ENCODE measurements at places on chromosomes 5 and 9.

GRCh38 chr5:127056896-127057295, 16.4 kb downstream of the C5orf63 start:
- no peak for DNase-seq

GRCh38 chr9:101849102-101849707, 110.8 kb upstream of the GRIN3A start:
- DNase-seq, result no peak

DNA sequence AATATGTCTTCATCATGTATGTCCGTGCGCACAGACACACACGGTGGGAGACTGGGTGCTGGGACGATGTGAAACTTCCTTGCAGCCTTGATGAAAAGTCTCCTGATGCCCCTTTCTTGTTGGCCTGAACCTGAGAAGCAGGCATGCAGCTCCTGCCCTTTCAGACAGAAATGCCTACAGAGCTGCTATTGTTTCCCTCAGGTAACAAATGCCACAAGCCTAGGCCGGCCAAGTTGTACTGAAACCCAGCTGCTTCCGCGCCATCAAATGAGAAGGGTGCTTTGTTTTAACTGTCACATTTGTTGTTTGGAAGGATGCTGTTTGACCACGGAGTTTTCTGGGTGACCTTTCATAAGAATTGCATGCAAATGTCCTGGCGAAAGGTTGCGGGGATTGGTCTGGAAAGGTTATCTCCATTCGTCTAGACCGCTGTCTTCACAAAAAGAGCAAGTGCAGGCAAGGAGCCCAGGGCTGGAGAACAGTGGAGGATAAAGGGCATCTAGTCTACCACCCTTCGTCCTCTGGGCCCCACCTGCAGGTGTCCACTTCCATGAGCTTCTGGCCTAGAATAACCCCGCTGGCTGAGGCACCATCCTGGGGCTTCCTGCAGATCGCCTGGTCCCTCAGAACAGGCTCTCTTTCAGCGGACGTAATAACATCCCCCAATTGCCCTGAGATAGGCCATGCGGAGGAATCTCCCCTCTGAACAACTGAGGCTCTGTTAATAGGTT, 197.2 kb downstream of the SEMA6A start:
- no peak for DNase-seq

DNA sequence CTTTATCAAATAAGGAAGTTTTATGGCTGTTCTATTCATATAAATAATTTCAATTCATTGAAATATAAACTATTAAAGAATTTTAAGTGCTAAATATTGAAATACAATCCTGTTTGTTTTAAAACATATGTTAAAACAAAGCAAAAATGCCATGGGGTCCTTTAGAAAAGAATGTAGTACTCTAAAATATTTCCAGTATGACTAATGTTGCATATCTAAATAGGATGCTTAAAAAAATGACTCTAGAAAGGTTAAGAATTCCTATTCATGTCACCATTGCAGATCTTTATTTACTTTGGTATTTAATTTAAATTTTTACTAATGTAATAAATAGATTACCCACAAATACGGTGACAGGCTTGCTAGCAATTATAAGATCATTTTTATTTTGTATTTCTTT, 132.3 kb downstream of the ZNF608 start:
- no peak for DNase-seq

GRCh38 chr9:95635986-95636671, 119.4 kb upstream of the PTCH1 start:
- no peak for DNase-seq

DNA sequence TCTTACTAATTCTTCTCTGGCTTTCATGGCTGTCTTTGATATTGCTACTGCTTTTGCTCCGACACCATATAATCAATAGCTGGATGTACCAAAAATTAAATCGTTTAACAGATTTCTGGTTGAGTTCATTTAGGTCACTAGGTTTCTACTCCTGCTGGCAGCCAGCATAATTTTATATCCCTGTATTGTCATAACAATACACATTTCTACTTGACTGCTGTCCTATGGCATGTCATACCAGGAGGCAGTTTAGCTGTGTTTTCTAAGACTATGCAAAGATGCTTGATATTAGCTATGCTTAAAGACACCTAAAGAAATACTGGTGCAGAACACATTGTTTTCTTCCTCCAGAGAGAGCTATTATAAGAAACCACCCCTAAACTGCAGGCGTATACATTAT, 337.2 kb upstream of the CDH6 start:
- no peak for DNase-seq

GRCh38 chr5:39176759-39177630, 42.4 kb downstream of the FYB1 start:
- no peak for DNase-seq

DNA sequence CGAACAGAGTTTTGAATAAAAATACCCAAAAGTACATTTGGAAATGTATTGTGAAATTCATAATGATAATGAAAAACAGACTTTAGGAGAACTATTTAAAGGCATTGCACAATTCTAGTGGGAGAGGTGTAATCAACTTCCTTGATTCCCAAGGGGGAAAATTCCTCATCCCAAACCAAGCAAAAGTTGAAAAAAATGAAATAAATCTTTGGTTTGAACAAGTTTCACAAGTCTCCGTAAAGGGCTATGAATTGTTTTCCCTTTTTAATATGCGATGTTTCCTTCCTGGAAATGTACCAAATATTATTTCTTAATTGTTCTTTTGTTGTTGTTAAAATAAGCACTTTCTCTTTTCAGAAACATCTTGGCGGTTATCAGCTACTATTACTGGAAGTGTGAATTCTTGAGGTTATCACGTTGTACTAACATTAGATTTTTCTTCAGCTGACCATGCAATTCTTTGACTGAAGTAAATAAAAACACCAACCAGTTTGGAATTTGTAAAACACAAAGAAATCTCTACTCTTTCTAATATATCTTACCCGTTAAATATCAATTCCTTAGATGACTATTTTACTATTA, 59.3 kb downstream of the SVEP1 start:
- DNase-seq, result no peak

- DNase-seq, result no peak
These were observed 21.0 kb downstream of the RMI1 start for GRCh38 chr9:84001621-84002020.

DNA sequence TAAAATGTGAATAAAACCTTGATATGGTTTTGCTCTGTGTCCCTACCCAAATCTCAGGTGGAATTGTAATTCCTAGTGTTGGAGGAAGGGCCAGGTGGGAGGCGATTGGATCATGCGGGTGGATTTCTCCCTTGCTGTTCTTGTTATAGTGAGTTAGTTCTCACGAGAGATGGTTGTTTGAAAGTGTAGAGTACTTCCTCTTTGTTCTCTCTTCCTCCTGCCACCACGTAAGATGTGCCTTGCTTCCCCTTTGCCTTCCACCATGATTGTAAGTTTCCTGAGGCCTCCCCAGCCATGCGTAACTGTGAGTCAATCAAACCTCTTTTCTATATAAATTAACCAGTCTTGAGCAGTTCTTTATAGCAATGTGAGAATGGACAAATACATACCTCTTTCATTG, 34.9 kb downstream of the TARS1 start:
- DNase-seq, result no peak

GRCh38 chr5:122581629-122582028, 193.3 kb upstream of the SNX2 start:
- DNase-seq, result no peak

GRCh38 chr5:125412561-125413495, 666.4 kb upstream of the ZNF608 start:
- no peak for DNase-seq

- DNase-seq, result no peak
These were observed 334.4 kb downstream of the KCTD16 start for GRCh38 chr5:144504929-144505577.

DNA sequence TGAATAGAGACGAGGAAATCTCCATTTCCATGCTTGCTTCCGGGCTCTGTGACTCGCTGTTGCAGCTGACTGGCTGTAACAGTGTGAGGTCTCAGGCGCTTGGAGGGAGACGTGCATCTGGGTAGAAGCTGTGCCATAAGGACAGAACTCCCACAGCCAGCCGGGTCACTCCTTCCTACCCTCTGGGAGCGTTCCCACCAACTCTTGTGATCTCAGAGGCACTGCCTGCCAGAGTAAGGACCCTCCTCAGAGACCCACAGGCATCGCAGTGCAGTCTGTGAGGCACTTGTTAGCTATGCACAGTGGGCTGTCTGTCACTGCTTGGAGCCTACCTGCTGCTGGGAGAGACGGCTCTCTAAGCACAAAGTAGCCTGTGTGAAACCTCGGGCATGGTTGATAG, 203.4 kb upstream of the SEMA6A start:
- DNase-seq, result no peak

DNA sequence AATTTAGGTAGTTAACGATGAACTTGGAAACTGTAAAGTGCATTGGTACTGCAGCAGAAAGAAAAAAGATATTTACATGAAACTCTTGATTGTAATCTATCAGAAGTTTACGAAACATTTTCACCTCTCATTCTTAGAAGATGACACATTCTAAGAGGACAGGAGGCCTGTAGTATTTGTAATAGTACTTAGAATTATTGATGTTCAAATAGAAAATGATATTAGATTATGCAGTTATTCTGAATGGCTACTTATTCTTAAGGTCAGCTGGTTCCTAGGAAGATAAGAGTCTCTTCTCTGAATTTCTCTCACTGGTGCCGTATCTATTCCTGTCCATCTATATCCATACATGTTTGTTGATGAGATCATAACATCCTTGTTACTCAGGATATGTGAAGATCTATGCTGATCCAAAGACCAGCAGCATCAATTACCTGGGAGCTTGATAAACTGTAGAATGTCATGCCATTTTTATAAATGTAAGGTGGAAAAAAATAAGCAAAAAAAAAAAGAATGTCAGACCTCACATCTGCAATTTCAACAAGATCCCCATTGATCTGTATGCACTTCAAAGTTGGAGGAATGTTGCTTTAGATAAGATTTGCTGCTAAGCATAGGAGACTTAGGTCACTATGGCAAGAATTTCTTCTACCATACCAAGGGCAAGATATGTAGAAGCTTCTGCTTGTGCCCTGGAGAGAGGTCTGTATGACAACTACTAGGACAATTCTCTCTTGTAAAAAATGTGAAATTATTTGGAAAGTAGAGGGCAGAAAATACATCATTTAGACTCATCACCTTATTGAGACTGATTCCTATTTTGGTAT, 42.4 kb upstream of the RICTOR start:
- no peak for DNase-seq

GRCh38 chr5:56449071-56449640, 216.0 kb upstream of the ANKRD55 start:
- no peak for DNase-seq

GRCh38 chr5:103293719-103294118, 35.2 kb downstream of the MACIR start:
- no peak for DNase-seq
